Glutamatergic neuron (in vitro differentiated cells): ENCODE measurements at places on chromosomes 6 and 20.

GRCh38 chr6:4870821-4871494, 94.8 kb downstream of the CDYL start:
- no peak for DNase-seq

GRCh38 chr6:32216285-32216684, 7.6 kb downstream of the NOTCH4 start:
- DNase-seq, result no peak

- no peak for DNase-seq
Measured at GRCh38 chr6:151876122-151876521, 68.6 kb downstream of the ESR1 start.

DNA sequence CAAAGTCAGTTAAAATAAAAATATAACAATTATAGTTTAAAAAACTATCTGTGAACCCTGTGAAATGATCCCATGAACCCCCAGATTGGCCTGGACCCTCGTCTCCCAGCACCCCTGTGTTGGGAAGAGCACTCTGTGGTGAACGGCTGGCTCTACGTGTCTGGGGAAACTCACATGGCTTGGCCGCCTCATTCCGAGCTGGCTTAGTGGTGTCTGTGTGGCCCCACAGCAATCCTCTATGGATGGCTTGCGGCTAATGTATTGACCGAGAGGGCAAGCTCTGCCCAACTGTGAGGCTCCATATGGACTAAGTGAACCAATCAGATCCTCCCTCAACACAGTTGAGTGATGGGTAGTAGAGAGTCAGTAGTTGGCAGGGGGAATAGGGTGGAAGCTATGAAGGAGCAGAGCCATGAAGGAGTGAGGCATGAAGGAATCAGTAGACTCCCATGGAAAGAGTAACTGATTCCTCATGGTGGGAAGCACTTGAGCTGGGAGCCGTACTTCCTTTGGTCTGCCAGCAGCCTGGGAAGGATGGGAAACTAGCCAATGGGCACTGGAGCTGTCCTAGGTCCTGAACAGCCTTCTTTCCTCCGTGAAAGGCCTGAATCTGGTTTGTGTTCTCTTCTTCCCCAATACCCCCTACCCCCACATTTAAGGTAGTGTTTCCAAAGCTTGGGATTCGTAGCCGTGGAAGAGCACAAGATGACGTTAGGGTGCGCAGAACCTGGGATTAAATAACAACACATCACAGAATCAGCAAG, 21.6 kb upstream of the ZNF831 start:
- no peak for DNase-seq

- DNase-seq, result no peak
Measured at GRCh38 chr6:14728396-14729024, 517.4 kb upstream of the JARID2 start.
